Naive thymus-derived CD8-positive, alpha-beta T cell (primary cell): ENCODE measurements at places on chromosomes 6 and 20.

GRCh38 chr6:156617941-156618340 lies 159.2 kb upstream of the ARID1B start:
- peaks cover 5% of the 10 kb centered on the region for H3K27me3 ChIP-seq
- no peaks in the 10 kb centered on the region for H3K4me1 ChIP-seq
- H3K36me3 ChIP-seq = no peaks in the 10 kb centered on the region
- no peak overlapping the region for H3K4me3 ChIP-seq
- DNase-seq = no peak

DNA sequence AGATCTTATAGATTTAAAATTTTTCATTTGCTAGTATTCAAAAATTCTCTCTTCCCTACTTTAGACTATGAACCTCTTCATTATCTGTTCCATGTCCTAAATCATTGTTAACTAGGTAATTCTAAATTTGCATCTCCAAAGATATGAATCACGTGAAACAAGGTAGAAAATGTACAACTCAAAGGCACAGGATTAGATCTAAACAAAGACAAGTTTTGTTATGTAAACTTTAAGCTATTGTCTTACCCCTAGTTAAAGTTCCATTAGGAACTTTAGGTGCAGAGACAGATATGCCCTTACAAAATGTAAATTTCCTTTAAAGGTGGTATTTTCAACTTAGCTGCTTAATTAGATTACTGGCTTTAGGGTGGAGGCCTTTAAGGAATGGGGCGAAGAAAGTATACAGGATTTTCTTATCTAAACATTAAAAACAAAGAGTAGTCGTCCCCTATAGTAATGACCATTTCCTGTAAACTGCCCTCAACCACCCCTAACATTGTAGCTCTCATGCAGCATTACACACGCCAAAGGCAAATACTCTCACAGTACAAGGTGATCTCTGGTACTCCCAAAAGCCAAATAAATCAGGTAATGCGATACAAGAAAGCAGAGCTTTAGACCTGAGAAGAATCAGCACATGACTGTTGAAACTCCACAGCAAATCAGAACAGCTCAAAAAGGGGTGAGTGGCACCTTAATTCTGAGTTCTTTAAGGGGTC lies 57.4 kb upstream of the MRAP2 start:
- no peak for DNase-seq
- H3K36me3 ChIP-seq = peaks cover 2% of the 10 kb centered on the region
- H3K27me3 ChIP-seq = no peaks in the 10 kb centered on the region
- no peak overlapping the region for H3K4me3 ChIP-seq
- H3K27ac ChIP-seq = no peak overlapping the region

GRCh38 chr20:16654858-16655535 lies 74.8 kb upstream of the SNRPB2 start:
- H3K36me3 ChIP-seq = no peaks in the 10 kb centered on the region
- no peak overlapping the region for H3K4me3 ChIP-seq
- H3K27ac ChIP-seq = no peak overlapping the region
- peaks cover 27% of the 10 kb centered on the region for H3K27me3 ChIP-seq
- DNase-seq = no peak

- H3K4me3 ChIP-seq = no peak overlapping the region
- H3K4me1 ChIP-seq = no peaks in the 10 kb centered on the region
- H3K27ac ChIP-seq = no peak overlapping the region
- peaks cover 26% of the 10 kb centered on the region for H3K36me3 ChIP-seq
These were observed 14.4 kb downstream of the GSS start for GRCh38 chr20:34941226-34941625.

- H3K27me3 ChIP-seq = no peaks in the 10 kb centered on the region
- H3K4me1 ChIP-seq = peaks cover 74% of the 10 kb centered on the region
- H3K27ac ChIP-seq = peak overlapping the region; percentile 93
- peak overlapping the region; percentile 85 for H3K4me3 ChIP-seq
These were observed 12.2 kb upstream of the SERPINB1 start for GRCh38 chr6:2853769-2854395.

DNA sequence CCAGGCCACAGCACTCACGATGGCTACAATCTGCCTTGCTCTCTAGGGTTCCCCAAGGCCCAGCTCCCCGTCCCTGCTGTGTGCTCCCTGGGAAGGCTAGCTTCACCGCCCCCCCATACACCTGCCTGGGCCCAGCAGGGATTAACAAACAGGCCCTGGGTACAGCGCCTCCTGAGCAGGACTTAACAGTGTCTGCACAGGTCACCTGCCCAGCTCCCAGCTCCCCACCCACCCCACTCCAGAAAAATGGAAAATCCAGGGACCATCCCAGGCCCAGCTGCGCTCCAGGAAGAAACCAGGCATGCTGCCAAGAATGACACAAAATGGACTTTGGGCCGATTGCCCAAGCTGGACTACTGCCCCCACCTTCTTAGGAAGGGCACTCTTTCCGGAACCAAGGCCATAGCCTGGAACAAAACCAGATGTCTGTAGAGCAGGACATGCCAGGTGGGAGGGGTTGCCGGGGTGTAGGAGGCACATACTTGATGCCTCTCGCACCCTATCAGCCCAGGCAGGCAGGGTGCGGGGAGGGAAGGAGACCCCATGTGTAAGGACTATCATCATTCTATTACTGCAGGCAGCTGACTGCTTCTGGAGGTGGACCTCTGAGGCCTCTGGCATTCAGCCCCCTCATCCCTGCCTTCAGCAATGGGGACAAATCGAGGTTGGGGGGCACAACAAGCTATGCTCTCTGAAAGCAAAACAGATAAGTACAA lies 104.9 kb downstream of the SNX5 start:
- DNase-seq = no peak
- peaks cover 12% of the 10 kb centered on the region for H3K27me3 ChIP-seq
- H3K36me3 ChIP-seq = no peaks in the 10 kb centered on the region
- H3K27ac ChIP-seq = no peak overlapping the region

- H3K27ac ChIP-seq = no peak overlapping the region
- H3K4me1 ChIP-seq = peaks cover 49% of the 10 kb centered on the region
- no peaks in the 10 kb centered on the region for H3K27me3 ChIP-seq
These were observed 69.2 kb upstream of the SMIM29 start for GRCh38 chr6:34317882-34318498.

GRCh38 chr20:53021934-53022333 lies 49.8 kb downstream of the TSHZ2 start:
- no peak overlapping the region for H3K4me3 ChIP-seq
- DNase-seq = no peak
- H3K27ac ChIP-seq = peak overlapping the region; percentile 26
- H3K27me3 ChIP-seq = no peaks in the 10 kb centered on the region

GRCh38 chr6:19478992-19479391 lies 358.2 kb upstream of the ID4 start:
- H3K4me3 ChIP-seq = no peak overlapping the region
- no peaks in the 10 kb centered on the region for H3K4me1 ChIP-seq
- no peak overlapping the region for H3K27ac ChIP-seq
- H3K27me3 ChIP-seq = no peaks in the 10 kb centered on the region

- peaks cover 8% of the 10 kb centered on the region for H3K36me3 ChIP-seq
- H3K4me3 ChIP-seq = no peak overlapping the region
- no peaks in the 10 kb centered on the region for H3K27me3 ChIP-seq
- no peak overlapping the region for H3K27ac ChIP-seq
- DNase-seq = no peak
- peaks cover 20% of the 10 kb centered on the region for H3K4me1 ChIP-seq
These were observed 167.4 kb downstream of the DTNBP1 start for GRCh38 chr6:15495375-15495901.

DNA sequence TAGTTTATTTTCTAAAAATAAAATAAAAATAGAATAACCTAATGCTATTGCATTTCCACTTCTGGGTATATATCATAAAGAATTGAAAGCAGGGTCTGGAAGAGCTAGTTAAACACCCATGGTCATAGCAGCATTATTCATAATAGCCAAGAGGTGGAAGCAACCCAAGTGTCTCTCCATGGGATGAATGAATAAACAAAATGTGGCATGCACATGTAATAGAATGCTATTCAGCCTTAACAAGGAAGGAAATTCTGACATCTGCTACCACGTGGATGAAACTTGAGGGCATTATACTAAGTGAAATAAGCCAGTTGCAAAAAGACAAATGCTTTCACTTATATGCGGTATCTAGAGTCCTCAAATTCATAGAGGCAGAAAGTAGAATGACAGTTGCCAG lies 130.8 kb downstream of the TIAM2 start:
- no peak overlapping the region for H3K4me3 ChIP-seq
- H3K27ac ChIP-seq = no peak overlapping the region
- H3K27me3 ChIP-seq = peaks cover 3% of the 10 kb centered on the region
- DNase-seq = no peak

DNA sequence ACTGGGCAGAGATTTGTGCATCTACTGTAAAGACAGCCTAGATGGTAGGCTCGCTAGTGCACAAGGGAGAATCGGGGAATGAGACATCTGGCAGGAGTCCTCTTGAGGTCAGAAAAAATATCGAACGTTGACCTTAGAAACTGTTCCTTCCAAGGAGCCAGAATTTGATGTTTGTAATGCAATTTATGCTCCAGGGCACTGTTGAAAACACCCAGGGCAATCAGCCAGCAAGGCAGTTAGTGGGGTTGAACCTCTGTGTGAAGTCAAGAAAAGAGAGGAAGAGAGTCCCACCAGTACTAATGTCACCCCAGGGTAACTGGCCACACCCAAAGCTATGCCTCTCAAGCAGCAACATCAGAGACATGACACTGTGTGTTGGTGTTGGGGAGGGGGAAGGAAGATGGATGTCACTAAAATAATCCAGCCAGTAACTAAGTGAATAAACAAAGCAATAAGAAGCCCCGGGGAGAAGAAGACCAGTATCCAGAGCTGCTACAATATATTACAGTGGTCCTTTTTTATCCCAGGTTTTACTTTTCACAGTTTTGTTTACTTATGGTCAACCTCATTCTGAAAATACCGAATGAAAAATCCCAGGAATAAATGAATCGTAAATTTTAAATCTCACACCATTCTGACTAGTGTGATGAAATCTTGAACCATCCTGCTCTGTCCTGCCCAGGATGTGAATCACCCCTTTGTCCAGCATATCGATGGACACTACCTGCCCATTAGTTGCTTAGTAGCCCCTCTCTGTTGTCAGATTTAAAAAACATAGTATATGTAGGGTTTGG lies 32.9 kb upstream of the PDE10A start:
- peaks cover 9% of the 10 kb centered on the region for H3K27me3 ChIP-seq
- DNase-seq = no peak
- no peak overlapping the region for H3K27ac ChIP-seq

DNA sequence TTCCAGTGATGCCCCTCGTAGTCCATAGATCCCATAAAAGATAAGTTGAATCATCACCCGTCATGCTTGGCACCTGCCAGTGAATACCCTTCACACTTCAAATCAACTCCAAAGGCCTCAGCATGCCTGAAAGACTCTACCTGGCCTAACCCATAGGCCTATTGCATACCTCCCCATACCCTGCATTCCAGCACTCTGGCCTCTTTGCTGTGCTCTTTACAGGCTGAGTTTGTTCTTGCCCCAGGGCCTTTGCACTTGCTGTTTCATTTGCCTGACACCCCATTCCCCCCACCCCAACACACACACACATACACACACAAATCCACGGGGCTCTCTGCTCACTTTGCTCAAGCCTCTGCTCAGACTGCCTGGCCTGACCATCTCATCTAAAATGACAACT lies 3.0 kb upstream of the GFOD1 start:
- no peak overlapping the region for H3K27ac ChIP-seq
- H3K36me3 ChIP-seq = no peaks in the 10 kb centered on the region
- no peak for DNase-seq
- H3K4me3 ChIP-seq = peak overlapping the region; percentile 11
- H3K4me1 ChIP-seq = peaks cover 18% of the 10 kb centered on the region
- H3K27me3 ChIP-seq = no peaks in the 10 kb centered on the region

GRCh38 chr20:416950-417800 lies 9.1 kb downstream of the RBCK1 start:
- peak overlapping the region; percentile 23 for H3K27ac ChIP-seq
- peaks cover 37% of the 10 kb centered on the region for H3K4me1 ChIP-seq
- DNase-seq = no peak

GRCh38 chr20:40966516-40967185 lies 62.0 kb upstream of the TOP1 start:
- DNase-seq = no peak
- H3K36me3 ChIP-seq = no peaks in the 10 kb centered on the region
- H3K4me1 ChIP-seq = peaks cover 16% of the 10 kb centered on the region
- H3K27ac ChIP-seq = no peak overlapping the region
- H3K4me3 ChIP-seq = no peak overlapping the region
- no peaks in the 10 kb centered on the region for H3K27me3 ChIP-seq

- DNase-seq = no peak
- H3K27me3 ChIP-seq = peaks cover 20% of the 10 kb centered on the region
- no peak overlapping the region for H3K4me3 ChIP-seq
- no peaks in the 10 kb centered on the region for H3K36me3 ChIP-seq
- H3K4me1 ChIP-seq = no peaks in the 10 kb centered on the region
These were observed 78.2 kb upstream of the EEF1E1 start for GRCh38 chr6:8180327-8181159.

DNA sequence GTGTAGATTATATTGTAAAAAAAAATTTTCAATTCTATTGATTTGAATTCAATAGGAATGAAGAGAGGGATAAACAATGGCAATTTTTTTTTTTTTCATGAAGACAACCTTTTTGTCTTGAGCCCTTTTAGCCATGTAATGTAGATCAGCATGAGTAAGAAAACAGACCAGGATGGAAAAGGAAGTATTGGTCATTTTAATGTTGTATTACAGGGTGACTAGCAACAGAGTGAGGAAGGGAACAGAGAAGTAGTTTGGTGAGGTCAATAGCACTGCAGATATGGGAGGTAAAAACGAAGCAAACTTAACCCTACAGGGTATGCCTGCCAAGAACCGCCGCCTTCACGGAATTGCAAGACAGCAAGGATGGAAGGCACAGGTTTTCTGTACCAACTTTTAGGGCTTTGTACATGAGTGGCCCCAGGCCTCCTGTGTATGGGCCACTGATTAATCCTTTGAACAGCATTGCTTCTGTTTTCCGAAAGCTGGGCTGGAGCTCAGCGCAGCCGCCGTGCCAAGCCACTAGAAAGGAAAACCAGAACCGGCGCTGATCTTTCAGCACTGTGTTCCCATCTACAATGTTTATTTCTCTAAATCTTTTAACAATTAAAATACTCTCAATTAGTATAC lies 383.7 kb downstream of the CENPW start:
- H3K27me3 ChIP-seq = no peaks in the 10 kb centered on the region
- no peak for DNase-seq
- no peak overlapping the region for H3K4me3 ChIP-seq
- H3K36me3 ChIP-seq = no peaks in the 10 kb centered on the region
